ENCODE measurements at places on chromosomes 4 and X. TPM values are rescaled to one million over a fixed set of nuclear protein-coding genes. Genes with fewer than 3 reads are reported as not detected.

Gene UGDH
- 87.4 TPM for polyA plus RNA-seq

Gene TBC1D9
- 33.6 TPM for polyA plus RNA-seq

Gene DGAT2L6
- 0.09 TPM for polyA plus RNA-seq

Gene SPATA4
- polyA plus RNA-seq, result 0.55 TPM

Gene ZNF275
- polyA plus RNA-seq, result 17.3 TPM

Gene ABCG2
- polyA plus RNA-seq, result 24.4 TPM

Gene NSUN7
- 19.7 TPM for polyA plus RNA-seq

Gene F8A1
- polyA plus RNA-seq, result 9.3 TPM

Gene EXOC1L
- polyA plus RNA-seq, result not detected

Gene FAT4
- 64.4 TPM for polyA plus RNA-seq

Gene TMPRSS11B
- polyA plus RNA-seq, result 0.22 TPM

Gene XAGE2
- polyA plus RNA-seq, result not detected

Gene IDH3G
- 66.5 TPM for polyA plus RNA-seq

Gene TRIM75
- not detected for polyA plus RNA-seq

Gene ARR3
- polyA plus RNA-seq, result 1.3 TPM

Gene SOWAHB
- polyA plus RNA-seq, result 2.6 TPM

Gene NUP62CL
- polyA plus RNA-seq, result 3.1 TPM

Gene NHS
- polyA plus RNA-seq, result 7.5 TPM

Gene PDCL2
- polyA plus RNA-seq, result not detected

Gene CRLF2
- 0.09 TPM for polyA plus RNA-seq
